ENCODE measurements at places on chromosomes 11 and 22.

DNA sequence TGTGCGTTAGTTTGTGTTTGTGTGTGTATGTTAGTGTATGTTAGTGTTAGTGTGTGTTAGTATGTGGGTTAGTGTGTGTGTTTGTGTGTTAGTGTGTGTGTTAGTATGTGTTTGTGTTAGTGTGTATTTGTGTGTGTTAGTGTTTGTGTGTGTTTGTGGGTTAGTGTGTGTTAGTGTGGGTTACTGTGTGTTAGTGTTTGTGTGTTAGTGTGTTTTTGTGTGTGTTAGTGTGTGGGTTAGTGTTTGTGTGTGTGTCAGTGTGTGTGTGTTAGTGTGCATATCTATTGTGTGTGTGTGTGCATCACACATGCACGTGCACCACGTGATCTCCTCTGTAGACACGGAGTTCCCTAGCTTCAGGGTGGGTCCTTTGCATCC is 115.4 kb downstream of the KCNQ1OT1 start:
- DNase-seq: no peak

DNA sequence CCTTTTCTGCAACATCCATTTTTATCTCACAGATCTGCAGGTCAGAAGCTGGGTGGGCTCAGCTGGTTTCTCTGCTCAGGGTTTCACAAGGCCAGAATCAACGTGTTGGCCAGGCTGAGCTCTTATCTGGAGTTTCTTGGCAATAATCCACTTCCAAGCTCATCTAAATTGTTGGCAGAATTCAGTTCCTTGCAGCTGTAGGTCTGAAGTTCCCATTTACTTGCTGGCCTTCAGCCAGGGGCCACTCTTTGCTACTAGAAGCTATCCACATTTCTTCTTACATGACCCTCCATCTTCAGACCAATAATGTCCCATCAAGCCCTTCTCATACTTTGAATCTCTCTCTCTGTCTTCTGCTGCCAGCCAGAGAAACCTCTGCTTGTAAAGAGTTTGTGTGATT is 103.5 kb downstream of the WNT11 start:
- no peak for DNase-seq

DNA sequence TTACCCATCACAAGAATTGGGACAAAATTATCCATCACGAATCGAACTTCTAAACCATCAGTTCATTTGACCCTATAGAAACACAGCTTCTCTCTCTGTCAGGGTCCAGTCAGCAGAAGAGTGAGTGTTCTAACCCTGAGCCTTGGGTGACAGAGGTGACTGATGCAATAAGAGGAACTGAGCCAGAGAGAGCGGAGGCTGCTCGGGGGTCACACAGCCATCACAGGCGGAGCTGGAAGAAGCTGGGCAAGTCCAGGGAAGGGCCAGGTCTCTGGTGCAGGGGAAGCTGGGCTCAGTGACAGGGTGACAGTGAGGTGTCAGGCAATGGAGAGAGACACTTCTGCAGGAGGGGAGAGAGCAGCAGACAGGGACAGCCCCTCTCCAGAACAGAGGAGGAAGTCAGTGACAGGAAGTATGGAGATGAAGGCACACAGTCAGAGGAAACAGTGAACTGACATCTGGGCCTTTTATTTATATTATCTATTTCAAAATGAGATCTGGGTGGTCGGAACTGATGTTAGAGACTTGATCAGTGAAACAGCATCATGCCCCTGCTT is 184.0 kb upstream of the TBCEL start:
- no peak for DNase-seq

- peak; percentile 95 for DNase-seq
These were observed at the start of gene WDR74 for GRCh38 chr11:62839050-62839945. TSS of gene WDR74 (minus strand) at chr11:62839590. CDS start at chr11:62839570, 20 bp downstream.

DNA sequence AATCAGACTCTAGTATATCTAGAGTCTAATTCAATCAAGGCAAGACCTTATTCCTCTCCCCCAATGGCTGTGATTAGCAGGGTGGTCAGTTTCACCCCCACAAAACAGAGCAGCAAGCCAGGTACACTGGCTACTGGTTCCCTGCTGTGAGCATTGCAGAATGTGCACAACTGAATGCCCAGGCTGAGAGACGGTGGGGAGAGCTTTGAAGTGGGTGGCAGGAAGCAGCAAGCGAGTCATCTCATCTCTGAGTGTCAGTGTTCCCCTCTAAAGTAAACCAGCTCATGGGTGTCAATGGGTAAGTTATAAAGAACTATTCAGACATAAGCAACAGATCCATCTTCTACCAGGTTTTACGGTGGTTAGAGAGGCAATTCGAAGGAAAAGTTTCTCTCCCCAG is 37.6 kb downstream of the GAB4 start:
- no peak for DNase-seq

DNA sequence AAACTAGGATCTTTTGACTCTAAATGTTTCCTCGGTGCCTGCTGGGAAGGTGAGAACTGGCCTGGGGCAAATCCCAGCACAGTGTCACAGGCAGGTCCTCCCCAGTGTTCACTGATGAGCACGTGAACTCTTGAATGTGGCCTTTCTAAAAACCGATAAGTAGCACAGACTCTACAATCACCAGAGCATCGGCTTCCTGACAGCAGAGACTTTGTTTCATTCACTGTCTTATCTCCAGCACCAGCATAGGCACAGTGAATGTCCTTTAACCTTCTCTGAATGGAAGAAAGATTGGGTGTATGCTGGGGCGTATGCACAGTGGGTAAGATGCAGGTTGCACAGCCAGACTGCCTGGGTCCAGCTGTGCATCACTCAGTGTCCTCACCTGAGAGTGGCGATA is 59.3 kb upstream of the EIF3D start:
- DNase-seq: no peak

DNA sequence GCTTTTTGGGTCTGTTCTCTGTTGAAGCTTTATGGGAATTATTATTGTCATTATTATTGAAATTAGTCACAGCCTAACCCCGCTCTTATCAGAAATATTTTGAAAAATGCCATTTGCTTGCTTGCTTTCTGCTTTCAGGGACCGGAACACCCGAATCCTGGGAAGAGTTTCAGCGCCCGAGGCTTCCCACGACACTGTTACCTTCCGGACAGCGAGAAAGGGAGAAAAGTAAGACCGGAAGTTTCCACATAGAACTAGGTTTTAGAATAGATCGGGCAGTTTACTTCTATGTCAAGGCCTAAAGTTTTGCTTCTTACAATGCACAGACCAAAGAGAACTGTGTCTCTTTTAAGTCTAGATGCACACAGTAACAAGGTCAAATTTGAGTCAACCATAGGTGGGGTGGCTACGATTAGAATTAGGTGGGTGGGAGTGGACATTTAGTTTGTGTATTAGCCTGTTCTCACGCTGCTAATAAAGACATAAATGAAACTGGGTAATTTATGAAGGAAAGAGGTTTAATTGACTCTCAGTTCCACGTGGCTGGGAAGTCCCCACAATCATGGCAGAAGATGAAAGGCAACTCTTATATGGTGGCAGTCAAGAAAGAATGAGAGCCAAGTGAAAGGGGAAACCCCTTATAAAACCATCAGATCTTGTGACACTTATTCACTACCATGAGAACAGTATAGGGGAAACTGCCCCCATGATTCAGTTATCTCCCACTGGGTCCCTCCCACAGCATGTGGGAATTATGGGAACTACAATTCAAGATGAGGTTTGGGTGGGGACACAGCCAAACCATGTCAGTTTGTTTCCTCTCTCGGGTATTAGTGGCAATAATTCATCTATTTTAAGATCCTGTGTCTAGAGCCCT is 12.9 kb downstream of the MPEG1 start:
- DNase-seq: no peak

DNA sequence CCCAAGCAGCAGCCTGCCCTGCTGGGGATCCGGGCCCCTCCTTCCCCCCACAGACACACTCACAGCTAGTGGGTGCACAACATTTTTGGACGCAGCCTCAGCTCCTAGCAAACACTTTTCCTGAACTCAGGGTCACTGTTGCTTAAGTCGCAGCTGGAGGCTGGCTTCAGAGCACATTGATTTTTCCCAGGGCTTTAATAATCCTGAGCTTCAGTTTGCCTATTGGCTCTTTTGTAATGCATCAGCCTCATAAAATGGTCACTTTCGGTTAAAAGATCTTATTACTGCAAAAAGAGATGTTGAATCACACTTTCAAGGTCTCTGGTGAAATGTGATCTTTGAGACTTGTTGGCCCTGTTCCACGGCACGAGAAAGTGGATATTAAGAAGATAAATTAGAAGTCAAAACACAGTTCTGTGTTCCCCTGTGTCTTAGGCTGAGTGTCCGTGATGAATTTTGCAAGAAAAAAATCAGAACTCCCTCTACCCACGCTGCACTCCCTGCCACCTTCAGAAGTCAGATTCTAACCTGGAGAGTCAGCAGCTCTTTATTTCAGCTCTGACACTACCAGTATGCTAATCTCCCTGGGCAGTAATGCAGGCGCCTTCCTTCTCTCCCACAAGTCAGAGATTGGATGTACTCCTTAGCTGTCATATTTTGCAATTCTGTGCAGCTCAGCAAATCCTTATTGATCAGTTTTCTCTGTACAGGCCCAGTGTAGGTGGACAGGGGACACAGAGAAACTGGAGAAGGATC is 158.2 kb upstream of the E2F8 start:
- DNase-seq: peak; percentile 71

DNA sequence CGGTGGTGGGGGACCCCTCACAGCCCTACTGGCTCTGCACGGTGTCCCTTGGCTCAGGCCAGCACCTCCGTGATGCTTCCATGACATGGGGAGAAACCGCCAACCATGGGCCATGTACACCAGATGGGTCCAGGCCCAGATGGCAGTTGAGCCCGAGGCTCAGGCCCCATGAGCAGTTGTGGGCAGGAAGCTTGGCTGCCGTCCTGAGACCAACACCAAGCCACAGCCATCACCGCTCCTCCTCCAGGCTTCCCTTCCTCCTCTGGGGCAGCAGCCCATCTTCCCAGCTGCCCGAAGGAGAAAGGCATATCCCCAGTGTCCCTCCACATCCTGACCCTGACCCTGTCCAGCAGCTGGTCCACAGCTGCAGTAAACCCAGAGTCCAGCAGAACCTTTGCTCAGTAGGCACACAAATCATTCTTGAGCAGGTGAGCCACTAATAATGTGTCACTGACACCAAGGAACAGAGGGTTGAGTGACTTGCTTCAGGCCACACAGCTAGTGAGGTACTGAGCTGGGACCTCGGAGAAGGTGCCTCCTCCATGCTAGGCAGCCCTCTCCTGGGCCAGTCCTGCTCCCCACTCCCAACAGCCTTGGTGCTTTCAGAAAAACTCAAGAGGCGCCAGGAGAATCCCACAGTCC is 204.9 kb downstream of the CTTN start:
- DNase-seq: no peak
